ENCODE measurements at places on chromosomes 16 and 17.

- peaks cover 27% of the 10 kb centered on the region for H3K27me3 ChIP-seq
- H3K4me1 ChIP-seq = no peaks in the 10 kb centered on the region
- DNase-seq = no peak
- no peaks in the 10 kb centered on the region for H3K36me3 ChIP-seq
- H3K27ac ChIP-seq = no peak overlapping the region
Observed at GRCh38 chr17:57240648-57241047, 15.7 kb upstream of the MSI2 start.

- peaks cover 4% of the 10 kb centered on the region for H3K27me3 ChIP-seq
- no peak overlapping the region for H3K27ac ChIP-seq
- DNase-seq = no peak
- no peak overlapping the region for H3K4me3 ChIP-seq
Observed at GRCh38 chr16:1056196-1056595, 16.4 kb upstream of the SSTR5 start.

GRCh38 chr17:19317359-19318095 is 45.0 kb downstream of the B9D1 start:
- H3K4me1 ChIP-seq = peaks cover 7% of the 10 kb centered on the region
- no peak overlapping the region for H3K4me3 ChIP-seq
- H3K36me3 ChIP-seq = peaks cover 2% of the 10 kb centered on the region
- no peaks in the 10 kb centered on the region for H3K27me3 ChIP-seq

- H3K36me3 ChIP-seq = no peaks in the 10 kb centered on the region
- H3K27ac ChIP-seq = no peak overlapping the region
- H3K27me3 ChIP-seq = peaks cover 12% of the 10 kb centered on the region
- no peak overlapping the region for H3K4me3 ChIP-seq
- DNase-seq = no peak
Observed at GRCh38 chr16:25051406-25052150, 36.4 kb upstream of the ARHGAP17 start.

DNA sequence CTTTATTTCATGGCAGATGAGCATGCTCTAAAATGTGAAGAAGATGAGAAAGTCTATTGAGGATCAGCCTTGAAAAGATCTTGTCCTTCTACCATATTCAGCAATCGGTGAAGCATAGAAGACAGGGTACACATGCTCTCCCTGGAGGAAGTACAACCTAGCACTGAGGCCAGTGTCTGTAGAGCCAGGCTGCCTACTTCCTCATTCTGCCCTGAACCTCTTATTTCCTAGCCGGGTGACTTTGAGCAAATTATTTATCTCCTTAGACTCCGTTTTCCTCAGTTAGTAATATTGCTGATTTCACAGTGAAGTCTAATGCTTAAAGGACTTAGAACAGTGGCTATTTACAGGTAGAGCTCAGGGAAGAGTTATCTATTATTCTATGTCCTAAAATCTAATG is 58.4 kb downstream of the TMEM100 start:
- DNase-seq = no peak
- no peak overlapping the region for H3K27ac ChIP-seq
- H3K27me3 ChIP-seq = peaks cover 13% of the 10 kb centered on the region
- H3K4me3 ChIP-seq = no peak overlapping the region

DNA sequence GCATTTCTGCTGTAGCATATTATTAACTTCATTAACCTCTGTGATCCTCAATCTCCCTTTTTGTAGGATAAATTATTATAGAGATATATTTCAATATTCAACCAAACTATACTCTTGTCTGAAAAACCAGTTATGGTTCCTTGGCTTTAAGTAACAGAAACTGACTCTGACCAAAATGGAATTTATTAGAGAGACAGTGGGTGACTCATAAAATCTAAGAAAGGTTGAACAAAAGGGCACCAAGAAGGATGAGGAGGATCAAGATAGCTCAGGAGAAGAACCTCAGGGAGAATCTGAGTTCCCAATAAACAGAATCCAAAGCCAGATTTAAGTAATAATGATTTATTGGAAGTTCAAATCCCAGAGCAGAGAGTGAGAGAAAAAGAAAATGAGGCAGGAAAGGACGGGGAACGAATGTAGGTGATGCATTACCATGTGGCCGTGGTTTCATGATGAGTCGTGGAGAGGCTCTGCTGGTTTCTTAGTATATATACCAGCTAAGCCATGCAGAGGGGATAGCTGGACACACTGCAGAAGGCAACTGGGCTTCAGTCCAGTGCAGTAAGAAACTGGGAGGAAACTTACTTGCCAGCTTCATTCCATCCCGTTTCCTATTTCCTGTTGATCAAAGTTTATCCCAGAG is 151.5 kb upstream of the GOT2 start:
- DNase-seq = no peak
- H3K4me3 ChIP-seq = no peak overlapping the region
- no peaks in the 10 kb centered on the region for H3K36me3 ChIP-seq
- no peak overlapping the region for H3K27ac ChIP-seq
- no peaks in the 10 kb centered on the region for H3K27me3 ChIP-seq
- no peaks in the 10 kb centered on the region for H3K4me1 ChIP-seq

GRCh38 chr16:85187002-85187401 is 74.7 kb upstream of the CIBAR2 start:
- no peak overlapping the region for H3K27ac ChIP-seq
- peaks cover 19% of the 10 kb centered on the region for H3K36me3 ChIP-seq
- no peaks in the 10 kb centered on the region for H3K4me1 ChIP-seq
- H3K4me3 ChIP-seq = no peak overlapping the region
- no peak for DNase-seq

GRCh38 chr16:85594273-85594977 is 18.7 kb upstream of the GSE1 start:
- no peaks in the 10 kb centered on the region for H3K27me3 ChIP-seq
- peaks cover 13% of the 10 kb centered on the region for H3K4me1 ChIP-seq
- DNase-seq = no peak
- peaks cover 5% of the 10 kb centered on the region for H3K36me3 ChIP-seq

- no peaks in the 10 kb centered on the region for H3K4me1 ChIP-seq
- no peak for DNase-seq
- H3K27me3 ChIP-seq = no peaks in the 10 kb centered on the region
- no peak overlapping the region for H3K27ac ChIP-seq
Observed at GRCh38 chr16:82758904-82759303, 132.1 kb downstream of the CDH13 start.

DNA sequence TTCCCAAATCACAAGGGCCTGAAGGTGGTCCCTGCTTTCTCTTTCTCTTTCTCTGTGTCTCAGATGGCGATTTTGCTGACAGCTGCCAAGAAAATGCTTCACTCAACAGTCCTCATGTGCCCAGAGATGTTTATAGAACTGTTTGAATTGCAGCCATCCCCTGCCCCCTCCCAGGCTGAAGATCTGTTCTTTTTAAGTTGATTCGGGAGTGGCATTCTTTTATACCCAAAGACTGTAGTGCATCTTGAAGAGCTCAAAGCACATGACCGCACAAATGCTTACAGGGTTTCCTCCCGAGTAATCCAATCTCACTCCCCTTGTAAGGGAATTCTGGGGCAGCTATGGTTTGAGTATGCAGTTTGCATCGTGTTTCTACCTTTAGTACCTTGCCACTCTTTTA is 75.7 kb downstream of the SEC14L1 start:
- no peak overlapping the region for H3K27ac ChIP-seq
- peaks cover 23% of the 10 kb centered on the region for H3K36me3 ChIP-seq
- H3K4me3 ChIP-seq = no peak overlapping the region
- no peaks in the 10 kb centered on the region for H3K27me3 ChIP-seq
- no peak for DNase-seq

- H3K4me1 ChIP-seq = peaks cover 39% of the 10 kb centered on the region
- DNase-seq = no peak
- peak overlapping the region; percentile 52 for H3K27ac ChIP-seq
- no peaks in the 10 kb centered on the region for H3K27me3 ChIP-seq
- peaks cover 32% of the 10 kb centered on the region for H3K36me3 ChIP-seq
Observed at GRCh38 chr16:9099131-9099625, 7.7 kb downstream of the HAPSTR1 start.

GRCh38 chr16:55991843-55992242 is 116.7 kb upstream of the CES5A start:
- H3K27me3 ChIP-seq = peaks cover 5% of the 10 kb centered on the region
- no peaks in the 10 kb centered on the region for H3K36me3 ChIP-seq
- no peaks in the 10 kb centered on the region for H3K4me1 ChIP-seq
- no peak overlapping the region for H3K27ac ChIP-seq
- DNase-seq = no peak
